ENCODE measurements at places on chromosomes 5 and 9.
A peak's percentile ranks its signal among the peaks of the same experiment; 100 is the strongest.

DNA sequence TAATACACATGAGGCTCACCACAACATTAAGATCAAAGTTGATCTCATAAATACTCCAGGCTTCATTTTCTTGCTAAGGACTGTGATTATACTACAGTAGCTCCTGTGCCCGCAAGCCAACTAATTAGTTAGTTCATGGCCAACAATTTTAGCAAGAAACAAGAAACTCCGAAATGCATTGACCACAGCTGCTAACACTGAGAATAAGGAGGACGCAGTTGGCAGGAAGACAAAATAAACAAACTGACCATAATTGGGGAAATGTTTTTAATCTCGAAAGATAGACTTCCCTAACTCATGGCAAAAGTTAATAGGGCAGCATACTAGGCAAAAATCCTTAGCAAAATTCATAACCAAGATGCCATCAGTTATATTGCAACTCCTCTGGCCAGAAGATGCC lies 115.5 kb upstream of the SPEF2 start:
- no peaks in the 10 kb centered on the region for H3K27me3 ChIP-seq
- no peak overlapping the region for H3K27ac ChIP-seq
- H3K4me3 ChIP-seq = no peak overlapping the region
- H3K4me1 ChIP-seq = no peaks in the 10 kb centered on the region
- no peaks in the 10 kb centered on the region for H3K36me3 ChIP-seq
- DNase-seq = no peak

- H3K27me3 ChIP-seq = no peaks in the 10 kb centered on the region
- no peaks in the 10 kb centered on the region for H3K36me3 ChIP-seq
- DNase-seq = no peak
- no peak overlapping the region for H3K4me3 ChIP-seq
- no peaks in the 10 kb centered on the region for H3K4me1 ChIP-seq
These were observed 248.6 kb upstream of the DAPK1 start for GRCh38 chr9:87249029-87249428.

DNA sequence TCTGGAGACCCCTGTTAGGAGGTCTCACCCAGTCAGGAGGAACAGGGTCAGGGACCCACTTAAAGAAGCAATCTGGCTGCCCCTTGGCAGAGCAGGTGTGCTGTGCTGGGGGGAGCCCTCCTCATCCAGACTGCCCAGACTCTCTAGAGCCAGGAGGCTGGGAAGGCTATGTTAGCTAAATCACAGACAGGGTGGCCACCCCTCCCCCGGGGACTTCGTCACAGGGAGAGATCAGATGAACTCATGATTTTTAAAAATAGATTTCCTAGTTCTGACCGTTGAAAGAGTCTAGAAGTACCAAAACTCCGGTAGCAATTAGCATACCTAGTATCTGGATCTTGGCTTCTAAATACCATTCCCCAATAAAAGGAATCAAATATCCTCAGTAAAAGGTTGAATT lies 35.0 kb upstream of the FOXB2 start:
- no peak overlapping the region for H3K4me3 ChIP-seq
- H3K36me3 ChIP-seq = no peaks in the 10 kb centered on the region
- no peaks in the 10 kb centered on the region for H3K4me1 ChIP-seq
- DNase-seq = no peak
- no peak overlapping the region for H3K27ac ChIP-seq

DNA sequence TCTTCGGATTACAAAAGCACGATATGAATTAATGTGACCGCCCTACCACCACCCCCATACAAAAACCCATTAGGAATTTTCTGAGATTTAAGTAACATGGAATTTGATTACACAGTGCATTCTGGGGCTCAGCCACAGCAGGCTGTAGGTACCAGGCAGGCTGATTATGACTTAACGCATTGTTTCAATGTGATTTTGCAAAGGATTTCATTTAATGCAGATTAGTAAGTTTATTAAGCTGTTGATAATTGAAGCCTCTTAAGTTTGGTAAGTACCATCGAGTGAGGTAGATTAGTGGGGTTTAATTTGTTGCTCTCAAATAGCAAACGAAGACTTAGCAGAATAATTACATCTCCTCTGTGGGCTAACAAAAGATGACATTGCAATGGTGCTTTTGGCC lies 240.1 kb downstream of the TRPM3 start:
- no peak overlapping the region for H3K27ac ChIP-seq
- no peaks in the 10 kb centered on the region for H3K27me3 ChIP-seq
- H3K4me3 ChIP-seq = no peak overlapping the region
- H3K36me3 ChIP-seq = no peaks in the 10 kb centered on the region
- no peaks in the 10 kb centered on the region for H3K4me1 ChIP-seq
- no peak for DNase-seq

GRCh38 chr5:24177821-24178220 lies 467.0 kb downstream of the CDH10 start:
- H3K4me1 ChIP-seq = no peaks in the 10 kb centered on the region
- no peak overlapping the region for H3K27ac ChIP-seq
- H3K36me3 ChIP-seq = no peaks in the 10 kb centered on the region
- no peaks in the 10 kb centered on the region for H3K27me3 ChIP-seq
- H3K4me3 ChIP-seq = no peak overlapping the region
- no peak for DNase-seq

GRCh38 chr5:90861843-90862586 lies 303.4 kb downstream of the ADGRV1 start:
- no peaks in the 10 kb centered on the region for H3K36me3 ChIP-seq
- H3K4me3 ChIP-seq = no peak overlapping the region
- H3K27me3 ChIP-seq = no peaks in the 10 kb centered on the region
- DNase-seq = no peak

DNA sequence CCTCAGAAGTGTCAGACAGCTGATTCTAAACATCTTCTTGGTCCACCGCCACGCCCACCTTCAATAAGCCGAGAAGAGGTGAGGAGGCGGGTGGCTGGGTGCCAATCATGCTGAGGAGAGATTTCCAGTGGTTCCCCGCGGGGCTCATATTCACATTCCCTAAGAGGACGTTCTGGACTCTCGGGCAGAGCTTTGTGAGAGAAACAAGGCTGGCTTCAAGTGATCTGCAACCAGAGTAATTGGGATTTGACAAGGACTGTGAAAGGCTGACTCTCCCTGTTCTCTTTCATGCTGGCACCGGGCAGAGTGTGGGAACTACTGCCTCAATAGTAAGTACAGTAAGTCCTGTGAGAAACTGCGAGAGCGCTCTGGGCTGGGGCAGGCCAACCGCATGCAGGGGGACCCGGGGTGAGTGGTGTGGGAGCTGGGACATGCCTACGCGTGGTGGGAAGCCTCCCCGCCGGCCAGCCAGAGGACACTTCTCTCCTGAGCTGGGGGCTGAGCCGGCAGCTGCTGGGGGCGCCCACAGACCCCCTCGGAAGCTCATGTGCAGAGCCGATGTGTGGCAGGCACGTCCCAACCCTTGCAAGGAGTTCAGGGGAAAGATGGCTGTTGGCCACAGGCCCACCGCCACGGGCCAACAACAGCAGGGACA lies 110.9 kb downstream of the LIFR start:
- DNase-seq = no peak
- no peaks in the 10 kb centered on the region for H3K36me3 ChIP-seq
- H3K4me1 ChIP-seq = no peaks in the 10 kb centered on the region
- H3K27ac ChIP-seq = peak overlapping the region; percentile 16
- no peaks in the 10 kb centered on the region for H3K27me3 ChIP-seq
- no peak overlapping the region for H3K4me3 ChIP-seq

- H3K4me1 ChIP-seq = peaks cover 8% of the 10 kb centered on the region
- no peaks in the 10 kb centered on the region for H3K36me3 ChIP-seq
- no peaks in the 10 kb centered on the region for H3K27me3 ChIP-seq
- H3K27ac ChIP-seq = no peak overlapping the region
- DNase-seq = no peak
These were observed 109.0 kb downstream of the FAM174A start for GRCh38 chr5:100644185-100644584.
